ENCODE measurements at places on chromosomes 1 and 21. TPM values are rescaled to one million over a fixed set of nuclear protein-coding genes. Genes with fewer than 3 reads are reported as not detected.

GRCh38 chr1:229086091-229086490 is 184.8 kb upstream of the RAB4A start:
- no peaks in the 10 kb centered on the region for H3K36me3 ChIP-seq
- H3K27ac ChIP-seq: no peak overlapping the region
- no peak for DNase-seq
- no peaks in the 10 kb centered on the region for H3K4me1 ChIP-seq
- no peak overlapping the region for H3K4me3 ChIP-seq

DNA sequence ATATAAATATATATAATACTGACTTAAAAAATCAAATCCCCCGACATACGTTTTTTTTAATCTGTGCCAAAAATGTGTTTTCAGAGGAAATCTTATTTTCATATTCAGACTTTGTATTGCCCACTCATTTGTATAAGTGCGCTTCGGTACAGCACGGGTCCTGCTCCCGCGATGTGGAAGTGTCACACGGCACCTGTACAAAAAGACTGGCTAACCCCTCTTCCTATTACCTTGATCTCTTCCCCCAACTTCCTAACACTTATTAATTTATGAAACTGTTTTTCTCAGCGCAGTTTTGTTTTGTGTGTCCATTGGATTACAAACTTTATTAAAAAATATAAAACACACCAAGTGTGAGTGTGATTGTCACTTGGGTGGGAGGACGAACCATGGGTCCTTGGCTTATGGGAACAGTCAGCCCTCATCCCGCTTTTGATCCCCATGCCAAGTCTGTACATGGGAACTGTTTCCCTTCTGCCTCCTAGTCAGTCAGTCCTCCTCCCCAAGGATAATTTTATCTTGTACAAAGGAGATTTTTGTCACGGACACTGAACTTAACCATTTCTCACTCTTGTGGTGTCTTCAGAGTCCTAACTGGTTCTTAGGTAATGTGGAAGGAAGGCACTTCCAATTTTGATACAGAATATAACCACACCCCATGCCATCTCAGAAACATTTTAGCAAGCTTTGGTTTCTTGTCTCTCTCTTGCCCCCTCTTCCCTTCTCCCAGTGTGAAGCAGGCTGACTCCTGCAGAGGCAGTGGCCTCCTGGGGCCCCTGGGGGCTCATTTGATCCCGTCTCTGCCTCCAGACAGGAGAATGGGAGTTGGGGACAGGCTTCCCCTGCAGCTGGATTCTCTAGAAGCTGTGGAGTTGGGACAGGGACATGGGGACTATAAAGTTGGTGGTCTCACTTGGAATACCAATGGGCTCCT is 35.5 kb downstream of the ZBTB17 start:
- peaks cover 10% of the 10 kb centered on the region for H3K4me1 ChIP-seq
- H3K27me3 ChIP-seq: no peaks in the 10 kb centered on the region
- H3K27ac ChIP-seq: no peak overlapping the region
- no peaks in the 10 kb centered on the region for H3K36me3 ChIP-seq

- H3K27ac ChIP-seq: no peak overlapping the region
- no peaks in the 10 kb centered on the region for H3K27me3 ChIP-seq
- peaks cover 85% of the 10 kb centered on the region for H3K36me3 ChIP-seq
- DNase-seq: no peak
Observed at GRCh38 chr21:46274797-46275390, 10.5 kb downstream of the MCM3AP start.

GRCh38 chr1:161787355-161787754 is 21.2 kb downstream of the ATF6 start:
- H3K27me3 ChIP-seq: no peaks in the 10 kb centered on the region
- H3K4me3 ChIP-seq: no peak overlapping the region
- DNase-seq: no peak
- no peak overlapping the region for H3K27ac ChIP-seq
- H3K4me1 ChIP-seq: no peaks in the 10 kb centered on the region
- H3K36me3 ChIP-seq: peaks cover 54% of the 10 kb centered on the region

GRCh38 chr1:51693419-51694155 is 76.7 kb downstream of the OSBPL9 start:
- H3K4me3 ChIP-seq: no peak overlapping the region
- no peak overlapping the region for H3K27ac ChIP-seq
- H3K27me3 ChIP-seq: no peaks in the 10 kb centered on the region
- H3K4me1 ChIP-seq: no peaks in the 10 kb centered on the region

DNA sequence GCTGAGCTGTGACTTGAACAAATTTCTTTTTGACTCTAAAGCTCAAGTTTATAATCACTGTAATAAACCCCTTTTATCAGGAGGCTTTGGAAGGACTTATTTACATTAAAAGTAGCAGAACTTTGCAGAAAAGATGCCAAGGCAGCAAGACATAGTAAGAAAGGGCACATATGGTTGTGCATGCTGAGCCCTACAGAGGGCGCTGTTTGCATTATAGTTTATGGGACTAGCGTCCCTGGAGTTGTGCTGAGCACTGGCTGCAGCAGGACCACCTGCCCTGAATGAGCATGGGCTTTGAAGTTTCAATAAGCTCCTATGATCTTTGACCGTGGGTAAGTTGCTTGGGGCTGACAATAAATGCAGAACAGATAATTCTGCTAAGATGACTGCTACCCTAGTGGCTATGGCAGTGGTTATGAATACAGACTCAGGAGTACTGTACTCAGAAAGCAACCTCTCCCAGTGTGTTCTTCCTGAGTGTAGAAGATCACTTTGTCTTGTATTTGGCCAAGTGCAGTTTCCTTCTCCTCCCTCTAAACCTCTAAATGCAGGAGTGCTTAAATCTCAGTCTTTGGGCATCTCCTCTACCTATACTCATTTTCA is 45.4 kb upstream of the USP1 start:
- H3K4me3 ChIP-seq: no peak overlapping the region
- no peak overlapping the region for H3K27ac ChIP-seq
- H3K4me1 ChIP-seq: no peaks in the 10 kb centered on the region
- peak; percentile 18 for DNase-seq
- no peaks in the 10 kb centered on the region for H3K27me3 ChIP-seq

DNA sequence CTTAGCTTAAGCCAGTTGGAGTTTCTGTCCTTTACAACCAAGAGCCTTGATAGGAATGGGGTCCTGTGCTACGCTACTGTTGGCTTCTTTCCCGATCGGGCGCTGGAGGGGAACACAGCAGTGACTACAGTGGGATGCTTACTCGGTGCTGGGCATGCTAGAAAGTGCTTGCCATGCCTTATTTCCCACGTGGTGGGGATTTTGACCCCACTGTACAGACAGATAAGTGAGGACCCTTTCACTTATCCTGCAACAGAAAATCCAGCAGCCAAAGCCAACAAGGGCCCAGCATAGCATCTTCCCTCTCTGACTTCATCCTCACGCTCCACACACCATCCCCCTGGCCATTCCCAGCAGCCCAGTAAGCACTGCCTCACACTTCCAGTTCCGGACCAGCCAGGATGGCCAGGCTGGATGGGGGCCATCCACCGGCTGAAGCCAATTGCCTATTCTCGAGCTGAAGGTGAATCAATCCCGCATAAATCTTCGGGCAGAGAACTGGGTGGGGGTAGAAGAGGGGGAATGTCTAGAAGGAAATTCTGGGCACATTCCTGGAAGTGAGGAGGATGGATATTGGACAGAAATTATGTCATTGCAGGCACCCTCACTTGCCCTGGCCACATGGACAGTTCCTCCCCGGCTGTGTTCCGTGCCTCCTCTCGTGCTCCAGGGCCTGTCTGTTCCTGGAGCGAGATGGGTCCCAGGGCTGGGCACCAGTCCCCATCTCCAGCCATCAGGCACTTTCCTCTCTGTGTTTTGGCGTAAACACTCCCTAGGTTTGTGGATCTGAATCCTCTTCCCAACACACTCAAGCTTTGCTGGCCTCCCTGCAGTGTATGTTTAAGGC is 2.0 kb upstream of the ABCG1 start:
- H3K27me3 ChIP-seq: no peaks in the 10 kb centered on the region
- H3K36me3 ChIP-seq: no peaks in the 10 kb centered on the region
- H3K27ac ChIP-seq: no peak overlapping the region
- no peak overlapping the region for H3K4me3 ChIP-seq

GRCh38 chr1:154093699-154094098 is 61.2 kb downstream of the NUP210L start:
- no peak overlapping the region for H3K4me3 ChIP-seq
- H3K4me1 ChIP-seq: no peaks in the 10 kb centered on the region
- H3K27ac ChIP-seq: no peak overlapping the region
- no peak for DNase-seq

GRCh38 chr1:72369069-72369757 is 86.9 kb upstream of the NEGR1 start:
- no peak for DNase-seq
- no peaks in the 10 kb centered on the region for H3K4me1 ChIP-seq
- no peak overlapping the region for H3K27ac ChIP-seq
- no peaks in the 10 kb centered on the region for H3K27me3 ChIP-seq
- no peaks in the 10 kb centered on the region for H3K36me3 ChIP-seq
- H3K4me3 ChIP-seq: no peak overlapping the region

Gene ATP8B2
- total RNA-seq: 37.2 TPM

- no peaks in the 10 kb centered on the region for H3K27me3 ChIP-seq
- H3K4me1 ChIP-seq: no peaks in the 10 kb centered on the region
- H3K4me3 ChIP-seq: no peak overlapping the region
- no peak for DNase-seq
- no peaks in the 10 kb centered on the region for H3K36me3 ChIP-seq
Observed at GRCh38 chr1:236727521-236727920, 41.2 kb downstream of the ACTN2 start.

Data from transverse colon (tissue), 4 donors.